Fibroblast of upper back skin (primary cell): ENCODE measurements at places on chromosomes 3 and 15.

DNA sequence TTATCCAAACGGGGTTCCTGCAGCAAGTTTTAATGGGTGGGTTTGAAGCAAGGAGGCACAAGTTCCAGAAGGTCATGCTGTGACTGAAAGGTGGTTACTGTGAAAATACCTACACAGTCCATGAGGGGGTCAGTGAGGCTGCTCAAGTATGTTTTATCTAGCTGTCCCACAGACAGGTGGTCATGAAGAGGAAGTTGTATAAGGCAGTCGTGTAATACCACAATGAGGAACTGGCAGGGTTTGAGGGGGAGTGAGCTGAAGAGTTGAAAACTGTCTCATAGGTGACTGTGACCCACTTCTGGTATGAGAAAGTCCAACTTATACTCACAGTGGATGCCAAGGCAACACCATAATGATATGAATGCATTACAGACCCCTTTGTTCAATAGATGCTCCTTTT is 856.8 kb downstream of the OTOL1 start:
- DNase-seq: no peak

GRCh38 chr3:42368861-42369260 is 41.5 kb downstream of the LYZL4 start:
- DNase-seq: no peak

DNA sequence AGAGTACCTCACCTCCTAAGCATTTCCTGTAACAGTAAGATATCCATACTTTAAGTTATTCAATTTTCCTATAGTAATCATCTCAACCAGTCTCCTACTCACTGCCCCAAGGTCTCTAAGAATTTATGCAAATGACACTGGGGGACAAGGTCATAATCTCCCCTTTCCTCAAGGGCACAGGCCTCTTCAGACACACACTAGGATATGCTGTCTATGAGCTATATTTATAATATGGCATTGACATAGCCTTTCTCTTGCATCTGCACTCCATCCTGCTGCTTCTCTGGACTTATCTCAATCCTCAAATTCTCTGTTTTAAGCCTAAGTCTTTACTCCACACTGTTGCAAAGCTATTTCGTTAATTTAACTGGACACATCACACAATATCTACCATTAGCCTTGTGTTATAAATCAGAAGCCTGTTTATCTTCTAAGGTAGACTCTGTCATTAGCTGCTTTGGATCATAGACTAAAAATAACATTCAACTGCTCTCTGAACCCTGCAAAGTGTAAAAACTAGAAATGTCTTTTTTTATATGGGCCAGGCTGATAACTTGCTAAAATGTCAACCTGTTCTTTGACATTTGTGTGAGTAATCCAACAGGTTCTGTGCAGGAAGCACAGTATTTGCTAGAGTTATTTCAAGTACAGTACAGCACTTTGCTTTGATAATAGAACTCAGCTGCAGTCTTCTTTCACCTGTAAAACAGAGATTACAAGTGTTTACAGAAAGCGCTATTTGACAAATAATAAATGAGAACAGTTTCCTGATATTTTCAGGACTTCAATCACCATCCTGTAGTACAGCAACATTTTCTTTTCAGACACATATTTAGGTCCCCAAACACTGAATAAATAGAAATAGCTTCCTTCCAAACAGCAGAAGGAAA is 17.8 kb upstream of the SEC62 start:
- no peak for DNase-seq

GRCh38 chr15:92882697-92883162 is 17.4 kb upstream of the CHD2 start:
- DNase-seq: no peak

DNA sequence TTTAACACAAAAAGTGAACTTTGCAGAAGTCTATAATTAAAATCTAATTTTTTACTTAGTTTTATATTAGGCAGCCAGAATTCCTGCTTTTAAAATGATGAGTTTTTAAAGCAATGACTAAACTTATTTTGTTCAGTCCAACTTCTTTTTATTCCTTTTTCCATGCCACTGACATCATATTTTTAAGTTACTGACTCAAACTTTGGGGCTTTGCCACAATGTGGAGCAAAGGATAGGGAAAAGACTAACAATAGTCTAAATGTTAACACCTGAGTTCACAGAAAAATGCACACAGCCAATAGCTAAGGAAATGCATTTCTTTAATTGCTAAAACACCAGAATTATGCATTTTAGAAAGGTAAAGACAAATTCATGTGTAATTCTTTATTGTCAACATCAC is 647.6 kb upstream of the DPPA4 start:
- DNase-seq: no peak

DNA sequence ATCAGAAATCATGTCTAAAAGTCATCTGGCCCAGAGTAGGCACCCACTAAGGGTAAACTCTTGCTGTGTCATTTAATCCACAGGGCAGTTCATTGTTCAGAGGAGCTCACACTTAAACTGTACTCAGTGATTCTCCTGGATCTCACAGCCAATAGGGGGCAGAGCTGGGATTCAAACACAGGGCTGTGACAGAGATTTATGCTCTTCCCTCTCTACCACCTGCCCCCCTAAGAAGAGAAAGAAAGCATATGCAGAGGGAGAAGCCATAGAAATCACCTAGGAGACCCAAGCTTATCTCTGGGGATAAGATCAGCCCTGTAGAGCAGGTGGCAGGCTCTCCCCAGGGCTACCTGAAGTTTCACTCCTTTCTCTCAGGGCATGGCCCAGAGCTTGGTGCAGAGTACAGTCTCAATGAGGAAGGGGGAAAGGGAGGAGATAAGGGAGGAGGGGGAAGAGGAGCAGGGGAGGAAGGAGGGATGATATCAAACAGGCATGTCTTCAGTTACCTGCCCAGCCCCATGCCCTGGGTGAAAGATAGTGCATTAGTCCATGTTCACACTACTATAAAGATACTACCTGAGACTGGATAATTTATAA is 51.8 kb upstream of the ADPGK start:
- DNase-seq: no peak
